T-cell (primary cell): ENCODE measurements at places on chromosomes 6 and 20.

GRCh38 chr6:166615059-166615770 is 11.8 kb downstream of the RPS6KA2 start:
- H3K27ac ChIP-seq = no peak overlapping the region
- H3K36me3 ChIP-seq = no peaks in the 10 kb centered on the region
- no peak overlapping the region for H3K4me3 ChIP-seq
- no peaks in the 10 kb centered on the region for H3K27me3 ChIP-seq
- no peak for DNase-seq

GRCh38 chr6:98601716-98602115 is 232.7 kb upstream of the POU3F2 start:
- H3K36me3 ChIP-seq = no peaks in the 10 kb centered on the region
- no peak overlapping the region for H3K4me3 ChIP-seq
- H3K4me1 ChIP-seq = no peaks in the 10 kb centered on the region
- H3K27ac ChIP-seq = no peak overlapping the region
- no peak for DNase-seq

DNA sequence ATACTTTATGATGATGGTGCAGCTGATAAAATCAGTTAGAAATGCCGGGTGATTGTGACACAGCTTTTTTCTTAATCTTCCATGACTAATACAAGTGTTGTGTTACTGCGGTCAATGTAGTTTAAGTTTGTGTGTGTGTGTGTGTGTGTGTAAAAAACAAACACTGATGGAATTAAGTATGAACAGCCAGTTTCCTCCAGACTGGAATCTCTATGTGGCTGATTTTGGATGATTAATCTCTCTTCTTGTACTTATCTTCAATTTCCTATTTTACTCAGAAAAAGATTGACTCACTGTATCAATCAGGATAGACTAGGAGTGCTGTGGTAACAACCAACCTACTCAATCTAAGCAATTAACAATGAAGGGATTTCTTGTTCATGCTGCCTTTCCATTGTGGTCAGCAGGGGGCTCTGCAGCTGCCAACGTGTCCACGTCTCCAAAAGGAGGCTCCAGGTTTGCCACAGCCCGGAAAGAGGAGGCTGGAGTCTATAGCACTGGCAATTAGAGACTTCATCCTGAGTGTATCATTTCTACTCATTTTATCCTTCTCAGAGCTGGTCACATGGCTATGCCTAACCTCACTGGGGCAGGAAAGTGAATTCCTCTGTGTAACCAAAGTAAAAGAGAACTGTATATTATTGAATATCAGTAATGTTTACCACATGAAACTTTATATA is 107.7 kb downstream of the CD109 start:
- H3K27ac ChIP-seq = no peak overlapping the region
- no peaks in the 10 kb centered on the region for H3K36me3 ChIP-seq
- no peak overlapping the region for H3K4me3 ChIP-seq

- peaks cover 79% of the 10 kb centered on the region for H3K27me3 ChIP-seq
- DNase-seq = no peak
- no peak overlapping the region for H3K4me3 ChIP-seq
- H3K36me3 ChIP-seq = no peaks in the 10 kb centered on the region
These were observed 8.8 kb downstream of the FOXC1 start for GRCh38 chr6:1618311-1619097.

DNA sequence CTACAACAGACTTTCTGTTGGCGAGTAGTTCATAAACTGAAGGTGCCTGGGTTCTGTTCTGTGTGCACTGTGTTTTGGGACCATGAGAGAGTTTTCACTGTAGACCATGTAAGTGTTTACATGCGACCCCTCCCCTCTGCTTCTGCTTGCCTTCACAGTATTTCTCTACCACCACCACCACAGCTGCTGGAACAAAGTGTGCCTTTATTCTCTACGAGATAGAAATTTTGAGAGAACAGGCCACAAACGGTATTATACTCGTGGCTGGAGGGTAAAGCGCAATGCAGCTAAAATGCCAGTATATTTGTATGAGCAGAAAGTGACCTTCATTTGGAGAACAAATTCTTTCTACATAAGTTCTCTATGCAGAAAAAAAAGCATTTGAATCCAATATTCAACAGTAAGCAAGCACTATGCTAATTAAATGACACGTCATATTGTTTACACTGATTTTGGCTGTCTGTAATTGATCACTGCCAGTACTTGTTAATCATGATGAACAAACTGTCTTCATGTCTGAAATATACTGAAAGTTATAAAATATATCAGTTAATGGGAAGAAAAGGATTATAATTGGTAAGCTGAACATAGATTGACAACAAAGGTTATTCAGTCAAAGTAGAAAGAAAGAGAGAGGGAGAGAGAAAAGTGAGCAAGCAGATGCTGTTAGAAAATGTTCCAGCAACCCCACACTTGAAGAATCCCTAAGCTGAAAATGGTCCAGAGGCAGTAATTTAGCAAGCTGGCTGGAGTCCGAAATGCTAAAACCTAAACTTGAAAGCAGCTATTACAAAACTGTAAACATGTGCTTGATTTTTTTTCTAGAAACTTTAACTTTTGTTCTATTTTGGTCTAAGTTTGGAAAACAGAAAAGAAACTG is 8.8 kb downstream of the CLDN20 start:
- no peak overlapping the region for H3K4me3 ChIP-seq
- H3K27me3 ChIP-seq = no peaks in the 10 kb centered on the region
- DNase-seq = no peak
